Stimulated activated CD4-positive, alpha-beta T cell treated with anti-CD3 and anti-CD28 coated beads, TNF-alpha, amount 100 ng/mL, for 1 hour (primary cell): ENCODE measurements at places on chromosomes 16 and 17.

- no peak for DNase-seq
Observed at GRCh38 chr17:7107795-7108559, 6.6 kb downstream of the ASGR2 start.

DNA sequence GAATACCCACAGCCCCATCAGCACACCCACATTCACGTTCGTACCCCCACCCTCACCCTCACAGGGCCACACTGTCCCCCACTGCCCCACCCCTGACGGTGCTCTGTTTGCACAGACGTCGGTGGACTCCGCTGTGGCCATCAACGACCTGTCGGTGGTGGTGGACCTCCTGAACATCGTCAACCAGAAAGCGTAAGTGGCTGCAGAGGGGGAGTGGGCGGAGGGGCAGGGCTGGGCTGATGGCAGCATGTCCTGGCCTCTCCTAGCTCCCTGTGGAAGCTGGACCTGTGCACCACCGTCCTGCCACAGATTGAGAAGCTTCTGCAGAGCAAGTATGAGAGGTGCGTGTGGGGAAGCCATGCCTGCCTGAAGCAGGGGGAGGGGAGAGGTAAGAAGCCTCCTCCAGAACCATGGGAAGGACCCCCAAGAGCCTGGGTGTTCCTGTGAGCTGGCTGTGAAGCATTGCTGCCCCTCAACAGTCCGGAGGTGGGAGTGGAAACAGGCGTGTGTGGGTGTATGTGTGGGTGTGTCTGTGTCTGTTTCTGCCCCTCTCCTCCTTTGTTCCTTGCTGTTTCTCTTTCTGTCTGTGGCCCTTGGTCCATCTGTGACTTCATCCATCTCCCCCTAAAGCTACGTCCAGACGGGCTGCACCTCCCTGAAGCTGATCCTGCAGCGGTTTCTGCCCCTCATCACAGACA, 20.3 kb downstream of the KATNB1 start:
- DNase-seq: no peak

DNA sequence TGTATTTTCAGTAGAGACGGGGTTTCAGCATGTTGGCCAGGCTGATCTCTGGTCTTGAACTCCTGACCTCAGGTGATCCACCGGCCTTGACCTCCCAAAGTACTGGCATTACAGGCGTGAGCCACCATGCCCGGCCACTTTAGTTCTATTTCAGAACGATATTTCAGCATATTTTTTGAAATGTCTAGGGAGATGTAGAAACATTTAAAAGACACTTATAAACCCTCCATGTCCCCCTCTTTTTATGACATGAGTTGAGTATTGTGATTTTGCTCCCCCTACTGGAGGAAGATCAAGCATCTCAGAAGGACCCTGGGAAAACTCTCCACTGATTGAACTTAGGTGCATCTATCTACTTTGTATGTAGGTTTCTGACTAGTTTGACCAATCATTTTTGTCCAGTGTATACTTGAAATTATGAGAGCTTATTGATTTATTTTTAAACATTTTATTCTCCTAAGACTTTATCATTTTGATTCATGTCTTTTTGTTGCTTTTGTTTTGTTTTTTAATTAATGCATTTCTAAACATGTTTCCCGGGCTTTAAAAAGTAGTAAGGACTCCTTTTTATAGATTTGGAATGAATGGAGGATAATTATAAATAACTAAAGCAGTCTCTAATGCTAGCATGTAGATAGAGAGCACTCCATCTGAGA, 105.1 kb downstream of the CHD9 start:
- peak; percentile 1 for DNase-seq

DNA sequence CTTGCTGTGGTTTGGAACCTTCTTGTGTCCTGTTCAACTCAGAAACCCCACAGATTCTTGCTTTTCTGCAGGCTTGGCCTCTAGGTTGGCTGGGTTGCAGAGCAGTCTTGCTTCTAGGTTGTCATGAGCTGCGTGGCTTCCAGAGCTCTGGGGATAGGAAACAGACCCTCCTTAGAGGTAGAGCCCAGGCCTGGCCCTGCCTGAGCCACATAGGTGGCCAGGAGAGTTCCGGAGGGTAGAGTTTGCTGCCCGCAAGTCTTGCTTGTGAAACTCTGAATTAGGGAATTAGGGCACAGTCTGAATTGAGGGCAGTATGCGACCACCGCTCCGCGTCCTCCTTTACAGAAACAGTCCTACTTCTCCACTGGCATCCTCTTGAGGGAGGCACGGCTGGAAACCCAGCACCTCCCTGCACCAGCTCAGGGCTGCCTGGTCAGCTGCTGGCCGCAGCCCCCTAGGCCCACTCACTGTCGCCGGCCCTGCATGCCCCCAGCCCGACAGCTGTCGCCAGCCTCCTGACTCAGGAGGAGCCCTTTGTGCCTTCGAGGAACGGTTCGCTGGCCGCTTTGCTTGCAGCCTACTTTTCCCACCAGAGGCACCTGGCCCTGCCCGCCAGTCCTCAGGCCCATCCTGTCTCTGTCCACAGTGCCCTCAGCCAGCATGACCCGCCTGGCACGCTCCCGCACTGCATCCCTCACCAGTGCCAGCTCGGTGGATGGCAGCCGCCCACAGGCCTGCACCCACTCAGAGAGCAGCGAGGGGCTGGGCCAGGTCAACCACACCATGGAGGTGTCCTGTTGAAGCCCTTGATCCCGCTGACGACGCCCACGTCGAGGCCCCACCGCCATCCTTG, 4.3 kb upstream of the SETD6 start:
- no peak for DNase-seq

DNA sequence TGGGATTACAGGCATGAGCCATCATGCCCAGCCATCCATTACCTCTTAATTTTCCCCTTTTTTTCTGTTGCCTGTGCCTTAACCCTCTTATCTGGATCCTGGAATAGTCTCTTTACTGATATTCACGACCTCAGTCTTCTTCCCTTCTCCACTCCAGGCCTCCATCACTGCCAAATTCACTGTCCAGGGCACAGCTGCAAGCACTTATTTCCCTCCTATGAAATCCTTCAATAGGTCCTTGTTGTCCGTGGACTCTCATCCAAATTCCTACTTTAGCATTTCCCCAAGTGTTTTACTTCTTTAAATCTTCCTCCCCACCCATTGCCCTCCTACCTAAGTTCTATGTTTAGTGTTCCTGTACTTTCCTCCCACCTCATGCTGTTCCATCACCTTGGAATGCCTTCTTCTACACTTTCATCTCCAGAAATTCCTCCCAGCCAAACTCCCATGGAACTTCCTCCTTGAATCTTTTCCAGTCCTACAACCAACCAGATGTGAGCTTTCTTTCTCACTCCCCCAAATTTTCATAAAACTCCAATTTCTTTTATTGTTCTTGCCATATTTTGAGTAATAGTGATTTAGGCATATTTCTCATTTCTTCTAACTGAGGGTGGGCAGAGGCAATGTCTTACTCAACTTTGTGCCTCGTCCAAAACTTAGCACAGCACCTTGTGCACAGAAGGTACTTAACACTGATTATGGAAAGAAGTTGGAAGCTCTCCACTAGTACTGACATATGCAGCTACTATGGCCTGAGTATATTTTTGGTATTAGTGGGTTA, 35.3 kb downstream of the FAM20A start:
- no peak for DNase-seq

GRCh38 chr16:80366023-80366422, 174.8 kb upstream of the DYNLRB2 start:
- no peak for DNase-seq

GRCh38 chr16:11484691-11485258, 101.9 kb downstream of the LITAF start:
- DNase-seq: no peak

DNA sequence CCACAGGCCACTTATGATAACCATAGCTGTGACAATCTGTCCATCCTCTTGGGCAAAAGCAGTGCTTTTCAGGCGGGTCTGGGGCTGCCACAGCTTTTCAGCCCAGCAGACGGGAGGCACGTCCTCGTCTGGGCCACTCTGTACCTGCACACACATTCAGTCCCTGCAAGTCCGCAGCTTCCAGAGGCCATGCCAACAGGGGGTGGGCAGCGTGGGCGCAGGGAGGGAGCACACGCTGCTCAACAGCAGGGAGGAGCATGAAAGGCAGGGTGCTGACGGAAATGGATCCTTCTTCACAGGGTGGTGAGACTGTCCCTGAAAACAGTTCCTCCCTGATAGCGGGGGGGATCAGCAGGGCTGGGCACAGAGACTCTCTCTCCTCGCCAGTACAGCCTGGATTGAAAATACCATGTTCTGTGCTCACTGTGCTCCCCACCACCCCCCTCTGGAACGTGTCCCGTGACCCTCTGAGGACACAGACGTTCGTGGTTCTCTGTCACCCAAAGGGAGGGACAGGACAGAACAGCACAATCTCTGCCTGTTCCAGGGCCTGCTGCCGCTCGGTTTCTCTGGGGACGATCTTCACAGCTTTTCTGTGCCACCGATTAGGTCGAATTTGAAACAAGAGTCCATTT, 41.7 kb downstream of the PEMT start:
- DNase-seq: no peak

DNA sequence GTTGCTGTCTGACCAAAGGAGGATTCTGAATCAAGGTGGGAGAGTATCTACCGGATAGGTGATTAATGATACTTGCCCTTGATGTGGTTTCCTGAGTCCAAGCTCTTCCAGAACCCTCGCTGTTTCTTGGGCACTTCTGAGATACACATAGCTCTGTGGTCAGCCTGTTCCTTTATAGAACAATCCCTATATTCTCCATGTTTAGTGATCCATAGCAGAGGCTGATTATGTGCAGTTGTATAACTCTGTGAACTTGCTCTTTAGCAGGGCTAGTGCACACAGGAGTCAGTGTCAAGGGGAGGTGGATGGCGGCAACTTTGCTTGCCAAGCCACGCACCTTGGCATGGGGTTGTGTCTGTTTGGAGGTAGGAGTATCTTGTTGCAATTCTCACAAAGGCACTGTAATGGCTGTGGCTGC, 36.1 kb downstream of the ARL4D start:
- DNase-seq: no peak

DNA sequence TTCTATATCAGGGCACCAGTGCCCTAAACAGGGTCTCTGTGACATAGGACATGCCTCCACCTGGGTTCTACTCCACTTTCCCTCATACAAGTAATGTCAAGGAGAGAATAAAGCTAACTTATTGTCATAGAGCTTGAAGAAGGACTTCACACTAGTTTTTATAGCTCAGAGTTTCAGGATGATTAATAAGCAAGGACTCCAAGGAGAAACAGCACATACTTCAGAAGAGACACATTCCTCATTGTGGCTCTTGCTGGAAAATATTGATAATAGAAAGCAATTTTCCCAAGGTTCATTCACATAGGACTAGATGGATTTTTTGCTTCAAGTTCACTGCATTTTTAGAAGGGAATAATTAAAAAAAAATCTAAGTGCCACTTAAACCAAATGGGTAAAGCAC, 133.3 kb downstream of the CA10 start:
- DNase-seq: no peak

GRCh38 chr17:17028059-17028877, 14.0 kb upstream of the MPRIP start:
- no peak for DNase-seq

GRCh38 chr16:2475413-2476344, 752 bp downstream of the TBC1D24 start:
- no peak for DNase-seq
